ENCODE measurements at places on chromosomes 16 and 17.

GRCh38 chr17:70166615-70167014, 2.7 kb upstream of the KCNJ2 start:
- DNase-seq, result no peak

GRCh38 chr16:9042964-9043680, 48.3 kb upstream of the HAPSTR1 start:
- no peak for DNase-seq

GRCh38 chr17:35664685-35665084, 66.8 kb upstream of the RASL10B start:
- no peak for DNase-seq

DNA sequence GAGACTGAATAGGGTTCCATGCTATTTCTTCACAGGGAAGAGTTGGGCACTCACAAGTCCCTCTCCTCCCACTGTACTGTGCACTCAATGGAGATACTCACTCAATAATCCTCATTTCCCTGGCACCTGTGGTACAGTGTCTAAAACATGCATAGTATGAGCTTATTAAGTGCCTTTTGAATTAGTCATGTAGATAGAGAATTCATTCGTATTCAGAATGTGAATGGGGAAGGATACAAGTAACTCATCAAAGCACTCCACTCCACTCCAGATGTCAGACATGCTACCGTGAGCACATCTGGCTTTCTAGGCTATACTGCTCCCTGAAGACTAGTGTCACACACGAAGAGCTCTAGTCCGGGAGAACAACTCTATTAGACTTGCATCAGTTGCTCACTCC, 6.3 kb downstream of the C17orf75 start:
- DNase-seq, result no peak

- DNase-seq, result no peak
Observed at GRCh38 chr17:62085511-62086408, 20.7 kb upstream of the MED13 start.

DNA sequence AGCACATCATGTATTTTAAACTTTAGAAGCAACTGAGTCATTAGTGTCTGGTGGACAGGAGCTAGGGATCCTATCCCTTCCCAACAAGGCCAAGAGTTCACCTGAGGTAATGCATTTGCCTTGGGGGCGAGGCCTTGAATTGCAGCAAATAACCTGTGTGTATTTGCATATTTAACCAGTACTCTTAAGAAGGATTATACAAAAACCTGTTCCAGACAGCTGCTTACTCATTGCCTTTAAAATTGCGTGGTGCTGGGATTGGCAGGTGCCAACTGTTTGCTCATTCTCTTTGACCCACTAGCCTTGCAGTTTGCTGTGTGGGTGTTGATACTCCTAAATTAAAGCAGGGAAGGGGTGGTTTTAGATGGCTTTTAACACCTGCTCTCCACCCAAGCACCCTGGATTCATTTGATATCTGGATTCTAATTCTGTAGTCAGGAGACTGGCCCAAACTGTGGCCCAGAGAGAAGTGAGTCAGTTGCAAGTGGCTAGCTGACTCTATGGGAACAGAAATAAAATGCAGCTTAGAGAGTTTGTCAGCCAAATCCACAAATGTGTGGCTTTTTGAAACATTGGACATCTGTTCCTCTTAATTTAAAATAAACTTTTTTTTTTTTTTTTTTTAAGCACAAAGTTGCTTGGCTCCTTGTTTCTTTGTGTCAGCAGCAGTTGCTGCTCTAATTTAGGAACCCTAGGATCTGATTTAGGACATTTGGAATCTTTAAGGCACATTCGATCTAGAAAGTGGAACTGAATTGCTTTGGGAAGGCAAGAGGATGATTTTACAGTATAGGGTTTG, 46.9 kb downstream of the TUBD1 start:
- DNase-seq, result no peak

DNA sequence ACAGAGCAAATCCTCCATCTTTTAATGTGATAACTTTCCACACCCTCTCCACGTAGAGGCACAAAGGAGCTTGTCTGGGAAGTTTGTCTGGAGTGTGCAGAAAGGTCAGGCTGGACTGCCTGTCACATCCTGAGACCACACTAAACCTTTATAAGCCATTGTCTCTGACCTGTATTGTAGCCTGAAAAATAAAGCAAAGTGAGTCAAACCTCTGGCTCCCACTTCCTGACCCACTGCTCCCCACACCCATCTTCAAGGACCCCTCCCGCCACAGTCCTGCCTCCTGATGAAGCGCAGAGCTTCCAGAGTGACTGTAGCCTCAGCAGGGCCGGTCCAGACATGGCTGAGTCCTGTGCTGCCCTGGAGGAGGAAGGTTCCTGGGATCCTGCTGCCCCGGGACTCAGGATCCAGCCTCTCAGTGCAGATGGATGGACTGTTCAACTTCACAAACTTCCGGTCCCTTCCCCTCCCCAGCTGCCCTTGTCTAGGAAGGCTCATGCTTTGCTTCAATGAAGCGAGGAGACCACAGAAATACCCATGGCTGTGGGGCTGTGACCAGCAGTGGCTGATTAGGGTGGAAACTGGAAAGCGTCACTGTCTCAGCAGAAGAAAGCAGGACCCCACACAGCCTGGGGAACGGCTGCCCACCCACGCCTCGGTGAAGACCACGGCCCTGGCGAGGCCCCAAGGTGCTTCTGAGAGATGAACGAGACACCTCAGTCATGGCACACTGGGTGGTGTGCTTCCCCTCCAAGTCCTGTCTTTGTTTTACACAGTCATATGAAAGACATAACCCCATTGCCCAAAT, 30.9 kb upstream of the CLEC18B start:
- peak; percentile 29 for DNase-seq

DNA sequence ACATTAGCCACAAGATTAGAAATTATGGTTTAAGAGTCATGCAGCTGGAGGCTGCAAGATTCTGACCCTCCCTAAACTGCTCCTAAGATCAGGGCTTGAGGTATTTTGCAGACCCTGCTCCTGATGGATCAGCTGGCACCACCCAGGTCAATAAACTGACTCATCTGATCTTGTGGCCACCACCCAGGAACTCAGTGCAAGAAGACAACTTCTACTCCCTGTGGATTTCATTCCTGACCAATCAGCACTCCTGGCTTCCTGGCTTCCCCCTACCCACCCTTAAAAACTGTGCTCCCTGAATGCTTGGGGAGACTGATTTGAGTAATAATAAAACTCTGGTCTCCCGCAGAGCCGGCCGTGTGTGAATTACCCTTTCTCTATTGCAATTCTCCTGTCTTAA, 25.0 kb upstream of the MILR1 start:
- DNase-seq, result no peak

- no peak for DNase-seq
Observed at GRCh38 chr16:31200821-31201568, 1.6 kb downstream of the PYCARD start.

DNA sequence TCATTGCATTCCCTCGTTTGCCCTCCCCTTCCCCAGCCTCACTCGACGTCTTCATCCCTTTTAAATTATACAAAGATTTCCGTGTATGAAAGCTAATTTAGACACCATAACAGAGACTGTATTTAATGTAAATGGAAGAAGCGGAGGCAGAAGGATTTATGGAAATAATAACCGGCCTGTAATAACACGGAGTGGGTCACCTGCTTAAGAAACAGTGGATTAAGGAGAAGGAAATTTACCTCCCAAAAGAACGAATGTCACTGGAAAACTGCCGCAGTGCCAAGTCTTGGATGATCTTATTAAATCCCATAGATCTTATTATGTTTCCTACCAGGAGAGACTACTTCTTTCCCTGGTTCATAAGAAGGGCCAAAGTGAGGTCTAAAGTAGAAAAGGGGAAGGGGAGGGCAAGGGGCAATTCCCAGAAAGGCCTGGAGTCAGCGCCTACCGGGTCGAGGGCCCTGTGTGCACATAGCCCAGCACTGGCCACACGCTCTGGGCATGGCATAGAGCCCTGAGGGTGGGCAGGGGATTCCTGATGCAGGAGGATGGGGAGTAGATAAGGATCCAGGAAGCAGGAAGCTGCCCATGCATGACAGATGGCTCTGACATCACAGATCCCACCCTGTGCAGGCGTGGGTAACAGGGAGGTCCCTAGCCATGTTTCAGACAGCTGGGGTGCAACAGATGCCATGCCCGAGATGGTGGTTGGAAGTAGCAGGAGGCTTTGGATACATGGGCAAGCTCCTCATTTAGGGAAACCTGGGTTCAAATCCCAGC, 56.2 kb upstream of the RPL38 start:
- no peak for DNase-seq

GRCh38 chr16:48197294-48197693, 41.5 kb upstream of the ABCC12 start:
- no peak for DNase-seq

DNA sequence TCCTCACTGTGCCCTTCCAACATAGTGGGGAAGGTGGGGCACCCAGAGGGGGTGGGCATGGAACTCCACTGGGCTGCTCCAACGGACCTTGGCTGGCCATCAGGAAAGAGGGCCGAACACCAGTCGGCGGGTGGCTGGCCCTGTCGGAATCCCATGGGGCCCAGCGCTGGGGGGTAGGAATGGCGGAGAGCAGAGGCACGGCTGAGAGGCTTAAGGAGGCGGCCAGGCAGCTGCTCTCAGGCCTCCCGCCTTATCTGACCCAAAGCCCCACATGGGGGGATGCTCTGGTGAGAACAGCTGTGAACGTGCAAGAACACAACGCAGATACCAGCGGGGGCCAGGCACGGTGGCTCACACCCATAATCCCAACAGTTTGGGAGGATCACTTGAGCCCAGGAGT, 4.4 kb upstream of the MYO1C start:
- no peak for DNase-seq

DNA sequence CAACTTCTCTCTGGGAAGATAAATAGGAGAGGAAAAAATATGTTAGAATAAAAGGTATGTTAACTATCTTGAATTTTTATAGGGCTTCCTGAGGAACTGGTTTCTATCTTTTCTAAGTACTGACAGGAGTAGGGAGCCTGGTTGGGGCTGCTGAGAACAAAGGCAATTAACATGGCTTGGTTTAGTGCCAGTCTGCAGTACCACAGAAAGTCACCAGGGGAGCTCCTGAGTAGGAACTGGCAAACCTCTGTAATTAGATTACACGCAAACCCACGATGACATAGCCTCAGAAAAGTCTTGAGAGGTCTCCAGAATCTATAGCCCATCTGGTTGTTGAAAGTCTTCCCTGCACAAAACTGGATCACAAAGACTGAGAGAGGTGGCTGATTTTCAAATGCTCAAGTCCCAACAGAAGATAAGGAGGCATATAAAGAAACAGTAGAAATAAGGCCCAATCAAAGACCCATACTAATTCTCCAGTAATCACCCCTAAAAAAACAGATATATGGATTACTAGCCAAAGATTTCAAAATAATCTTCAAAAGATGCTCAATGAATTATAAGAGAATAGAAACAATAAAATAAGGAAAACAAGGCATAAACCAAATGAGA, 11.7 kb upstream of the CNTNAP4 start:
- no peak for DNase-seq

DNA sequence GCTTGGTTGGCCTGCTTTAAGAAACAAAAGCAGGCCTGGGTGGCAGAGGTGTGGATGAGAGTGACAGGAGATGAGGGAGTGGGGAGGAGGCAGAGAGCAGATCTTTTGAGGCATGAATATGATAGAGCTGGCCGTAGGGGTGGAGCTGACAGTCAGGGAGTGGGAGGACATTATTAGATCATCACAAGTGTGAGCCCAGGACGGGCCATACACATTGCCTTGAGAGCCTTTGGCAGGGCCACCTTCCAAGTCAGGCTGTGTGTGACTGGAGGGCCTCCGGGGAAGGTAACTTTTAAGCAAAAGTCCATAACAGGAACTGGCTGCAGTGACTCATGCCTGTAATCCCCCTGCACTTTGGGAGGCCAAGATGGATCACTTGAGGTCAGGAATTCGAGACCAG, 26.3 kb downstream of the GINS3 start:
- no peak for DNase-seq

- no peak for DNase-seq
Observed at GRCh38 chr16:11456741-11457140, 111.5 kb downstream of the RMI2 start.

DNA sequence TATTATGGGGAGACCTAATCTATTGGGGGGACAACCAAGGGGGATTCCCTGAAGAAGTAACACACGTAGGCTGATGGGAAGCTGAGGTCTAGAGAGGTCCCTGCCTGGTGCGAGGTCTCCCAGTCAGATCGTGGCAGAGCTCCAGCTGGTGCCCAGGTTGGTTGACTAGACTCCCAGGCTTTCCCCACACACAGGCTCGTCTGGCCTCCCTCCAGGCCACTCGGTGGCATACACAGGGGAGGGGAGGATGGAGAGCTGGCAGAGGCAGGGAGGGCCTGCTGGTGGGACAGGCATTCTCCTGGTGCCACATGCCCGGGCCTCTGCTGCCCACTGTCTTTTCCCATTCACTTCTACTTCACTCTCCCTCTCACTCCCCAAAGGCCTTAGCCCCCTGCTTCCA, 8.5 kb upstream of the SOCS3 start:
- no peak for DNase-seq

GRCh38 chr17:57678393-57678792, 66.7 kb downstream of the CCDC182 start:
- DNase-seq, result no peak

DNA sequence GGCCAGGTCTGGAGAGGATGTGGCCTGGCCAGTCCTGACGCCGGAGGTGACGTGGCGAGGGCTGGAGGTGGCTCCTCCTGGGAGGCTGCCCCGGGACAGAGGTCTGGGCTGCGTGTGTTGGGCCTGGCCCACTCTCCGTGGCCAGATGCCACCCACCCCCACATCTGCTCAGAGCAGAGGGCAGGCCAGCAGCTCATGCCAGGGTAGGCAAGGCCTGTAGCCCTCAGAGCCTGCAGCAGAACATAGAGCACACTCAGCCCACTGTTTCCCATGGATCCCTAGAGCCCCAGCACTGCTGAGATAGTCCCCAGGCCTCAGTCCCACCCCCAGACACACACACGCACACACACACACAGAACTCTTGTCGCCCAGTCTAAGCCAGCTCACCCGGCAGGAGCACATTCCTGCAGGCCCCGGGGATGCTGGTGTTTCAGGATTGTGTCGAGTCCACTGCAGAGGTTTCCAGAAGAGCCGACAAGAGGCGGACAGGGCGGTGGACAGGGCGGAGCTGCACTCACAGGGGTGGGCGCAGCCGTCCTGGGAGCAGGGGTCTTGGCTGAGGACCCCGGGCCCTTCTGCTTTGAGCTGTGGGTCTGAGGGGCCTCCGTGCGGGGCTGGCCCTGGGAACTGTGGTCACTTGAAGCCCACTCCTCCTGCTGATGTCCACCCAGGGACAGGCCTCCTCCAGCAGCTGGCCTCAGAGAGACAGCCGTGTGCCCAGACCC, 33.4 kb downstream of the SOX8 start:
- no peak for DNase-seq

All from GM12892 (cell line).